ENCODE measurements at places on chromosomes 13 and 19.

DNA sequence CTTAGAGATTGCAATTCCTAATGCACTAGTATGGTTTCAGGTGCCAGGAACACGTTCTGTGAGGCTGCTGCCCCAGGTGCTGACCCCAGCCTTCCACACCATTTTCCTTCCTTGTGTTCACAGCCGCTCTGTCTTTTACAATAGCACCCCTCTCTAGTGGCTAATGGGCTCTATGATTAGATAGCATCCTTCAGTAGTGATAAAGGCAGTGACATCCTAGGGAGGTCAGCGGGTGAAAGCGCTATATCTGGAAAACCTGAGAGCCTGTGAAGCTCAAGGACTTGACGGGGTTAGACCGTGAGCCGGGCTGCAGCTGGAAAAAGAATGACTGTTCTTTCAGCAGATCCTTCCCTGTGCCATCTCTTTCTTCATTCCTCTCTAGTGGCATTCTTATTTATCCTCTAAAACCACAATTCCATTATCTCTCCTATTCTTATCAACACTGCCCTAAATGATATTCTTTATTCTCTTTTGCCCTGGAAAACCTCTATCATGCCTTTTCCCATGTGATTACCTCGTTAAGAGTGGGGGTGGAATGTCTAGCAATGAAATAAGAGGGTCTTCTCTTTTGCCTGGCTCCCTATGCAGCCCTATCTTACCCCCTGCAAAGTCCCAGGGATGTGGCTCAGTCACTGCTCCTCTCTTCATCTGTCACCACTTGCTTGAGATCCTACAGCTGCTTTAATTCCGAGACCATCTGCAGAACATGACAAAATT, 21.8 kb downstream of the ALOX5AP start:
- DNase-seq = no peak

DNA sequence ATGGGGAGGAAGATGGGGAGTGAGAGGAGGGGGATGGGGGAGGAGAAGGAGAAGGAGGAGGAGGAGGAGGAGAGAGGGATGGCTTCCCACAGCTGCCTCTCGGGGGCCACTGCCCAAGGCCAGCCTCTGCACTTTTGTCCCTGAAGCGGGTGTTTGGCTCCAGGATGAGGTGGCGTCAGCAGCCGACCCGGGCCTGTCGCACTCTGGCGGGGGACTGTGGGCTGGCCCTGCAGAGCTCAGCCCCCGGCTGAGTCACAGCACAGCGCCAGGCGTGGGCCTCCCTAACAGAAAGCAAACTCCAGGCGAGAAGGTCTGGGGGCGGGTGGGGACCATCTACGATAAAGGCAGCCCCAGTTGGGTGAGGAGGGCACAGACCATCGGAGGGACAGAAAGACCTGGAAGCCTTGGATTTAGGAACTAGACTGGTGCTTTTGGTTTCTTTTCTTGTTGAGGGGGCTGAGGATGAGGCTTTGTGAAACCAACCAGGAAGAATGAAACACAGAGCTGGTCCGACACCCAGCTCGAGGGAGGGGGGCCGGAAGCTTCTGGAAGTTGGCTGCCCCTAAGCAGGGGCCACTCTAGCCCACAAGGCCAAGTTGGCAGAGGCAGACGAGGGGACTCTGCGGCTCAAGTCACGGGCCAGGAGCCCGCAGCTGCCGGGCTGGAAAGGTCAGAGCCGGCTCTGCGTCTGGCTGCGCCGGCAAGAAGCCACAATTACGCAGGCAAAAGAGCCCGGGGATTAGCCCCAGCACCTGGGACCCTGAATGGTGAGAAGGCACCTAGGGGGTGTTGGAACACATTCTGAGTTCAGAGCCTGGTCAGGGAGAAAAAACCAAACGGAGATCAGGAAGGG, 18.2 kb downstream of the LSM4 start:
- DNase-seq = no peak

DNA sequence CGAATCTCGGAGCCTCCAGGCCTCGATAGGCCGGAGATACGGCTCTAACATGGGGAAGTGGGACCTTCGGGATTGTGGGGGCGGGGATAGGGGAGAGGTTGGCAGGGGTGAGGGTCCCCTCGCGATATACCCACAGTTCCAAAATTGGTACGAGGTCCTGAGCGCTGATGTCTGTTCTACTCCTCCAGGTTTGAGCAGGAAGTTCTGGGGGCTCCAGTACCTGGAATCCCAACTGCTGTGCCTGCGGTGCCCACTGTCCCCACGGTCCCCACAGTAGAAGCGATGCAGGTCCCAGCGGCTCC, 447 bp downstream of the RBM42 start:
- DNase-seq = no peak

GRCh38 chr19:33471111-33471996, 50.2 kb downstream of the PEPD start:
- DNase-seq = no peak

- no peak for DNase-seq
These were observed 197.8 kb downstream of the NALCN start for GRCh38 chr13:101218484-101218883.

GRCh38 chr13:109900741-109901140, 114.4 kb upstream of the IRS2 start:
- DNase-seq = no peak

GRCh38 chr13:97255515-97256021, 33.4 kb downstream of the MBNL2 start:
- no peak for DNase-seq

GRCh38 chr13:49791315-49791710, 1.2 kb downstream of the KPNA3 start:
- no peak for DNase-seq

DNA sequence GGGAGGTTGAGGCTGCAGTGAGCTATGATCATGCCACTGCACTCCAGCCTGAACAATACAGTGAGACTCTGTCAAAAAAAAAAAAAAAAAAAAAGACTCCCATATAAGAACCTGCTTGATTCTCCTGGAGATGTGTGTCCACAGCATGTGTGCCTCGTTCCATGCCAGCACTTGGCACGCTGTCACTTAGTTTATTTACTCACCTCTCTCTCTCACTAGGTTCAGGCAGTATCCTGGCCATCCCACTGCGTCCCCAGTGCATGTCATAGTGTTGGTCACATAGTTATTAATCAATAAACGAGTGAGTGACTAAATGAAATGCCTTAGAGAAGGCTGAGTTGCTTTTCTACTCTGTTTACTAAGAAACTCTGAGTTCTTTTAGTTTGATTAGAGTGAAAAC, 79.1 kb upstream of the GPR12 start:
- no peak for DNase-seq

GRCh38 chr19:18969931-18970659, 29.1 kb upstream of the HOMER3 start:
- no peak for DNase-seq

GRCh38 chr13:91572439-91572838, 174.0 kb downstream of the GPC5 start:
- DNase-seq = no peak

Measured in esophagus squamous epithelium (tissue), 5 donors.